Airway epithelial cell (primary cell): ENCODE measurements at places on chromosomes 1 and 21. TPM values are rescaled to one million over a fixed set of nuclear protein-coding genes. Genes with fewer than 3 reads are reported as not detected.

The HMGB4 gene
- not detected in 2 replicates for total RNA-seq

The SLC6A9 gene
- total RNA-seq, result 1.9 and 4.5 TPM in 2 replicates

The LAD1 gene
- 244 and 293 TPM in 2 replicates for total RNA-seq

The FAM177B gene
- total RNA-seq, result not detected in 2 replicates

The FAM167B gene
- total RNA-seq, result not detected in 2 replicates

The NUP210L gene
- total RNA-seq, result not detected in 2 replicates

The GIPC2 gene
- 0.09 and 0.14 TPM in 2 replicates for total RNA-seq

The FCRL4 gene
- total RNA-seq, result not detected in 2 replicates
